ENCODE measurements at places on chromosomes 2 and 18.

DNA sequence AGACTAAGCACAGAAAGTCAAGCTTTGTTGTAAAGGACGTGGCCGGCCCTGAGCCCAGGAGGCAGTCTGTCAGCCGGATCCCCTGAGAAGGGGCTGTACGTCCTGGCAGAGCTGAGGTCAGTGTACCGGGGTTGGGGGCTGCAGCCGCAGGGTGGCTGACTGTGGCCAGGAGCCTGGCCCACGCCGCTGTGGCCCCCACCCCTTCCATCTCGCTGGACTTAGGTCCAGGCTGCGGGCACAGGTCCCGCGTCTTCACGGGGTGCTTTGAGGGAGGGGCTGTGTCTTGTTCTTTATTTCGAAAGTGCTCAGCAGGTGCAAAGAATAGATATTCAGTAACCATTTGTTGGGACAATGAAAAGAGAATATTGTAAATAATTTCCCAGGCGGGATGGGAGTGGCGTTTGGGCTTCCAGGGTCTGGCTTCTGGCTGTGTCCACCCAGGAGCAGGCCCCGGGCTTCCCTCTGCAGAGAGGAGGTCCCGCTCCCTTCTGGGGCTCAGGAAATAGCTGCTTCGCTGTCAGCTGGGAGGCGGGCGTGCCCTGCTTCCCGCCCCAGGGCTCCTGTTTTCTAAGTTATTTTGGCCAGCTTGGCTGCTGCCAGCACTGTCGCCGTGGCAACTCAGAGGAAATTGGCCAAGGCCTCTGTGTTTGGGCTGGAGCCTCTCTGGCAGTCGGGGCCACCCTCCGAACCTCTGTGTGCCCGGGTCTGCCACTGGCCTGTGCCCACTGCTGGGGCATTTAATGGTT lies 7.4 kb downstream of the NFATC1 start:
- peak; percentile 71 for DNase-seq

DNA sequence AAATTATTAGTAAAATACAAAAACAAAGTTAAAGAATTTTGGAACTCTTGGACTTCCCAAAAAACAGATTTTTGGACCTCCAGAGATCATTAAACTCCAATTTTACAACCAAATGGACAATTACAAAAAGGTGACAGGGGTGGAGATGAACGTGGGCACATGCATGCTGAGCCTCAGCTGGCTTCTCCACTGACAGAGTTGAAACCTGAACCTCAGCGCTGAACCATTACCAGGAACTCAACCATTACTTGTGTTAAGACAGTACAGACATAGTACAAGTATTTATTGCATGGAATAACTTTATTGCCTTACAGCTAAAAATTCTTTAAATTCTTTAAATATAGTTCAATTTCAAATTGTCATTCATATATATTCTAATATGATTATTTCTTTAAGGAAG lies 33.0 kb upstream of the KIDINS220 start:
- no peak for DNase-seq

GRCh38 chr2:215540658-215541057 lies 104.8 kb upstream of the FN1 start:
- no peak for DNase-seq

GRCh38 chr2:14459786-14460325 lies 172.7 kb upstream of the LRATD1 start:
- DNase-seq: no peak

- no peak for DNase-seq
Measured at GRCh38 chr2:38494394-38494793, 108.3 kb downstream of the HNRNPLL start.

GRCh38 chr2:182504903-182505302 lies 78.1 kb upstream of the PDE1A start:
- DNase-seq: no peak

DNA sequence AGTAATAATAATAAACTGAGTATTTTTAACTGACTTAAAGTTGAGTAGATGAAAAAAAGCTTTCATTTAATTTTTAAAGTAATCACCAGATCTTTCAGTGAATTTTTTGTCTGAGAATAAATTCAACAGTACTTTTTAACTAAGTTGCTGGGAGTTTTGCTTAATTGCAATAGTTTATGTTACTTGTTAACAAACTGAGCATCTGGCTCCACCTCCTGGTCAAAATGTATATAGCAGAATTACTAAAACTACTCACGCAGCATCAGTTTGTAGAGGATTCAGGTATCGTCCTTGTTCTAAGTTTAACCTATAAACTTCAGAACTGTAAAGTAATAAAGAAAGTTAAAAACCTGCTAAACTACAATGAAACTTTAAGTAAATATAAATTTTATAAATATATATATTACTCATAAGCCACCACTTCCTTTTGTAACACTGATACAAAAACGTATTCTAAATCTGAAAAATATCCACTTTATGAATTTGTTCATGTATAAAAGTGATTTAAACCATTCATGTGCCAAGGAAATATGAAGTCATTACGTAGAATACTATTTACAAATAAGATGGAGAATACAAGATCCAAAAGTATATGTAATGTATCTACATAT lies 21.3 kb downstream of the NOL10 start:
- peak; percentile 65 for DNase-seq

DNA sequence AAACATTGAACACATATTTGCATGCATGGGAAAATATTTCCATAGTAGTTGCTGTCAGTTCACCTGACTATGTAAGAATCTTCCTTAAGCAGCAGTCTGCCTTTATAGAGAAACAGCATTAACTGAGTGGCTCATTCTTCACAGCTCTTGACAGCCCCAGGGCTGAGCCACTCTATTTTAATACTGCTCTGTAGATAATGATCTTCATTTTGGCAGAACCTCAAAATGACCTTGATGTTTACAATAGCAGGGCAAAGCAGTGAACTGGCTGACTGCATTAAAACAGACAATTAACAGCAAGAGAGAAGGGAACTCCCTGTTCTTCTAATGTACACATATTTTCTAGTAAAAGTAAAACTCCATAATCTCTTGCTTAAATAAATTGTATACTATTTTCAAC lies 580.6 kb upstream of the SOX11 start:
- DNase-seq: peak; percentile 81

- DNase-seq: no peak
Measured at GRCh38 chr2:145124085-145124484, 604.2 kb upstream of the ZEB2 start.

DNA sequence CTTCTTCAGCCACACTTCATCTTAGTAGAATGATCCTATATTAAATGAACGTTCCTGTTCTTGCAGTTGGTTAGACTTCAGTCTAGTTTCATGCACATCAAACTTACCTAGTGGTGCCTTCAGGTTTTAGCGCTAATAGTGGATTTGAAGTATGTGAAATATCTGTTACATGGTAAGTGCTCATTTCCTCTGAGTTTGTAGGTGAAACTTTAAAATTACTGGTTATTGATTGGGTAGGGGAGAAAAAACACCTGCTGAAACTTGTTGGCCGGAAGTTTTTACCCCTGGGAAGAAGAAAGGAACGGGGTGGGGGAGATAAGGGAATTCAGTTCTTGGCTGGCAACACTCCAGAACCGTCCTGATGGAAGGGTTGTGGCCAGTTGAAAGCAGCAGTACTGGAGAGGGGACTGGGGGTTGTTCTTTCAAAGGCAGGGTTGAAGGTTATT lies 112.8 kb downstream of the SPTBN1 start:
- DNase-seq: no peak

GRCh38 chr18:79819968-79820351 lies 22.2 kb downstream of the KCNG2 start:
- DNase-seq: no peak

GRCh38 chr2:172397148-172397834 lies 30.1 kb upstream of the ITGA6 start:
- no peak for DNase-seq

- DNase-seq: no peak
Measured at GRCh38 chr18:79630281-79631095, 49.1 kb upstream of the CTDP1 start.

DNA sequence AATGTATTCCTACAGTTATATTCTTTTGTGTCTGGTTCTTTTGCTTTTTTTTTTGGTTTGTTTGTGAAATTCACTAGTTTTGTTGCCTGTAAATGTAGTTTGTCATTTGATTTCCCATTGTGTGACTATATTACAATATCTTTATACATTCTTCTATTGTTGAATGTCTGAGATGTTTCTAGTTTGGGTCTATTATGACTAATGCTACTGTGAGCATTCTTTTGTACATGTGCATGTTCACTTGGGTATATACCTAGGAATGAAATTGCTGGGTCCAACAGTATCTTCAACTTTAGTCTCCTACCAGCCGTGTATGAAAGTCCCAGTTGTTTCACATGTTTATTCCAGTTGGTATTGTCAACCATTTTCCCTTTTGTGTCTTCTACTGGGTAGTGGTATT lies 112.7 kb upstream of the RBMS1 start:
- DNase-seq: no peak

DNA sequence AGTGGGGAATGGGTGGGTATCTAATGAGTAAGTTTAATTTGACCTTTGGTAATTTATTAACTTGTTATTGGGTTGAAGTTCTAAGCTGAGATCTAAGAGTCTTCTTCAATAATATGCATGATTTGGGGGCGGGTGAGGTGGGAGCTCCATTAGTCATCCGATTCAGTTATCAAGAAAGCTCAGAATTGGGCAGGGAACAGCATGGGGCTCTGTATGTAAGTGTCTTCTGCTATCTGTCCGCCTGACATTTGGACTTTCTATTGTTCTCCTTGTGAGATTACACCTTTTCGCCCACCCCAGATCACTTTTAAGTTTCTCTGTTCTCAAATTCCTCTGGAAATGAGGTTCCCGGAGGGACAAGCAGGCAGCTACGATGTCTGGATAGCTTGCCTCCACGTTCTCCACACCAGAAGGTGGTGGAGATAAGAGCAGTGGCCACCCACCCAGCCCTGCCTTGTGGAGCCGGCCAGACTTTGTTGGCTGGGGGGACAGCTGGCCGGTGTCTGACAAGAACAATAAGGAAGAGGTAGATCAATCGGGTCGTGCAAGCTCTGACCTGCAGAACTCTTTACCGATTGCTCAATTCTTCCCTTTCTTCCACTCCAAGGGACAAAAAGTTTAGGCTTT lies 75.5 kb upstream of the GATA6 start:
- no peak for DNase-seq

DNA sequence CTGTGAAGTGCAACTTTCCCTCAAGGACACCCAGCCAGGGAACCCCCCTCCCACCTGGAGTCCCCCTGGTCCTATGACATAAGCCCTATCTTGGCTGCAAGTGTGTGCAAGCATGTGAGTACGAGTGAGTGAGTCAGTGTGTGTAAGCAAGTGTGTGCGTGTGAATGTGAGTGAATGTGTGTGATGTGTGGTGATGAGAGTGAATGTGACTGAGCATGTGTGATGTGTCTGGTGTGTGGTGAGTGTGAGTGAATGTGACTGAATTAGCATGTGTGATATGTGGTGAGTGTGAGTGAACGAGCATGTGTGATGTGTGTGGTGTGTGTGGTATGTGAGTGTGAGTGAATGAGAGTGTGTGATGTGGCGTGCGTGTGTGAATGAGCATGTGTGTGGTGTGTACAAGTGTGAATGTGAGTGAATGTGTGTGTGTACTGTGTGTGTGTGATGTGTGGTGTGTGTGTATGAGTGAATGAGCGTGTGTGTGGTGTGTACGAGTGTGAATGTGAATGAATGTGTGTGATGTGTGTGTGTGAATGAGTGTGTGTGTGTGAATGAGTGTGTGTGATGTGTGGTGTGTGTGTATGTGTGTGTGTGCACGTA lies 68.8 kb upstream of the SMAD7 start:
- no peak for DNase-seq

DNA sequence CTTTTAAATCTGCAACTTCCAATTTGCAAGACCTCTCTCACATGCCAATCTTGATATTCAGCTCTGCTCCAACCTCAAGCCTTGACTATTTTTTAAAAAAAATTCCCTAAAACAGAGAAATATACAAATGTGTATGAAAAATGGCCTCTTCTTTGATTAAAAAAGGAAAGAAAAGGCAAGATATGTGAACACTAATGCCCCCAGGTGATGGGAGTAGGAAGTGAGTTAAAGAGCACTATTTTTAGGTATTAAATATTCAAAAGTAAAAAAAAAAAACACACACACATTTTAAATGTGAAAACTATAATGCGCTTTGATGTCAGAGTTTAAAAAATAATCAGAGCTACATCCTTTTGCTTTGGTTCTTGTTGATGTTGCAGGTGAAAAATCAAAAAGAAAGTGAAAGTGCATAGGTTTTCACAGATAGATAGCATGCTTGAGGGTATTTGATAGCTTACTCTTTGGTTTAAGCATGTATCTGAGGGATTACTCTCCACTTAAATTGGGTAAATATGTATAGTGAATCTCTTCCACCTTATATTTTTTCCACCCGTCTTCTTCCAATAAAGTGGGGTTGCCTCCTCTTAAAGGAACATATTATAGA lies 406.0 kb upstream of the POU3F3 start:
- DNase-seq: peak; percentile 4

GRCh38 chr2:193251909-193252308 lies 1057.2 kb upstream of the TMEFF2 start:
- no peak for DNase-seq

GRCh38 chr2:232873292-232873908 lies 3.3 kb downstream of the SNORC start:
- DNase-seq: no peak

GRCh38 chr18:47390410-47391024 lies 139.1 kb upstream of the SKOR2 start:
- DNase-seq: no peak

GRCh38 chr18:72197591-72197990 lies 346.6 kb downstream of the CBLN2 start:
- no peak for DNase-seq

GRCh38 chr2:210366675-210367080 lies 51.7 kb upstream of the MYL1 start:
- DNase-seq: no peak

- no peak for DNase-seq
Measured at GRCh38 chr2:29834036-29834540, 87.3 kb downstream of the ALK start.

GRCh38 chr18:49904871-49905555 lies 91.7 kb upstream of the ACAA2 start:
- no peak for DNase-seq

- DNase-seq: no peak
Measured at GRCh38 chr2:224570328-224570993, 14.7 kb downstream of the CUL3 start.

DNA sequence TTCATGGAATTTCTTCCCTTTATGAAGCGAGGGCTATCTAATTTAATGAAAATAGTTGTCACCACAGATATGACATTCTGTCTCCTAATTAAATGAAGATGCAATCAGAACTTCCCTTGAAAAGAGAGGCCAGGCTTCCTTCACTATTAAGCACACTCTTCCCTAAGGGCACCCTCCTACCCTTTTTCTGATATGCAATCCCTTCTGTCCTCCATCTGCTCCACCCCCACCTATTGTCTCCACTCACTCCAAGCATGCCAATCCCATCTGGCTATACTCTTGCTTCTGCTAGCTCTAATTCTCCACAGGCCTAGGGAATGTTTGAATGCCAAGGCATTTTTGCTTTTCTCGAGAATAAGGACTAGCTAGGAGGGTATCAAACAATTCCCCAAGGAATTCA lies 818.4 kb upstream of the FSHR start:
- peak; percentile 11 for DNase-seq

- DNase-seq: no peak
Measured at GRCh38 chr2:224032283-224032682, 6.8 kb downstream of the SERPINE2 start.

GRCh38 chr18:6781796-6782195 lies 52.3 kb downstream of the ARHGAP28 start:
- no peak for DNase-seq

Data from NCI-H2081 (cell line).